ENCODE measurements at places on chromosomes 7 and 10. TPM values are rescaled to one million over a fixed set of nuclear protein-coding genes. Genes with fewer than 3 reads are reported as not detected.

DNA sequence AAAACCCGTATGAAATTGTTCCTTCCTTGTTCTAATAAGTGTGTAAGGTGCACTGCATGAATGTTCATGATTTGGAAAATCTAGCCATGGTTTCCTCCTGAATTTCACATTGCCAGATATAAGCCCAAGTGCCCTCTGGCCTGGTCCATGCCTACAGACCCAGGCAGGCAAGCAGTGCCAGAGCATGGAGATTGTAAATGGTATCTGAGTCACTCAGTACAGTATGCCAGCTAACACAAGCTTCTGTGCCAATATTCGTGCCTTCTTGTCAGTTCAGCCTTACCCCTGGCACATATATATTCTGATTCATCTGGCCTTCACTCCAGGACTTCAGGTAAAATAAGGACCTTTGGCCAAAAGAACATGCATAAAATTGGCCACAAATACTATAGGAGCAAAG lies 38.4 kb upstream of the PDE1C start:
- DNase-seq, result no peak

TMEM270 gene
- not detected for polyA plus RNA-seq

DNA sequence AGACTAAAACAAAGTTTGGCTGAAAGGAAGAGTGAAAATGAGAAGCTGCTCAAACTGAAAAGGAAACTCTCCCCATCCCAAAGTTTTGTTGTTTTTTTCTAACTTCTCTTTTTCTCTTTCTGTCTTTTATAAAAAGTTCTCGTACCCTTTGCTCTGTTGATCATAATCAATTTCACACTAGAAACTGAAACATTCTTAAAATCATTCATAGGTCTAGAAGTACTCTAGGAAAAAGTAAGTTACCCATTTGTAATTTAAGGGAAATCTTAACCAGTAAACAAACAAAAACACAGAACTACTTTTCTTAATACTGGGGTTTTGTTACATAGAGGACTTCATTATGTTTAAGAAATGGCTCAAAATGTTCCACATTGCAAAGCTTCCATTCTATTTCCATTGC lies 339.8 kb downstream of the SEMA3D start:
- DNase-seq, result no peak

- no peak for DNase-seq
Observed at GRCh38 chr7:24963218-24963617, 16.8 kb downstream of the OSBPL3 start.

- no peak for DNase-seq
Observed at GRCh38 chr10:86367152-86367951, 757 bp upstream of the GRID1 start.

GRCh38 chr7:113301141-113301540 lies 182.8 kb upstream of the SMIM30 start:
- DNase-seq, result no peak

GRCh38 chr10:79380125-79380945 lies 33.1 kb downstream of the PPIF start:
- no peak for DNase-seq

CAMK2B gene
- 0.08 TPM for polyA plus RNA-seq

DNA sequence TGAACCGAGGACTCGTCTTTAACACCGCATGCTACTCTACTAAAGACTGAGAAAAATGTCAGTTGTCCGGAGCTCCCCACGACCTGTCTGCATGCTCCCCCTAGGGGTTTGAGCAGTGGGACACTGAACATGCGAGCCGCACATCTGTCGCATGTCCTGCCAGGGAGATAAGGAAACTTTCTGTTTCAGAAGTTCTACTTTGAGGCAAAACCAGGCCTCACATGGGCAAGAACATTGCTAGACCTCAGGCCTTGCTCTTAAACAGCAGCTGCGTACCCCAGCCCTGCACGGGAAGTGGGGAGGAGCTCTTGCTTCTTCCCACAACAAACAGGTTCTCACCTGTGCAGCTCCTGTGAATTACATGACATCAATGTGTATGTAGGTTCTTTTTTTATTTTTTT lies 30.3 kb upstream of the HERPUD2 start:
- DNase-seq, result no peak

- no peak for DNase-seq
Observed at GRCh38 chr7:2525658-2526630, 6.4 kb downstream of the LFNG start.

SPAM1 gene
- polyA plus RNA-seq, result not detected

DNA sequence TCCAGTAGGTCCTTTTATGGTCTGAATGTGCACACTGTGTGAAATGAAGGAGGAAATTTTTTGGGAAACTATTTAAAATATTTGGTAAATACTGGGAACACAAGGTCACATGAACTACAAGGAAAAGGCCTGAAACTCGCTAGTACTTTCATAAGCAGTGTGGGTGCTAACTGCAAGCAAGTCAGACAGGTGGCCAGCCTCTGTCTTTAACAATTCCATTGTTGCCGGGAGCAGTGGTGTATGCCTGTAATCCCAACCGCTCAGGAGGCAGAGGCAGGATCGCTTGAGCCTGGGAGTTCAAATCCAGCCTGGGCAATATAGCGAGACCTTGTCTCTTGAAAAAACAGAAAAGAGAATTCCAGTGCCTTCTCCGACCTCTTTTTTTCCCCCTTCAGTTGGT lies 37.5 kb downstream of the SMURF1 start:
- no peak for DNase-seq

SMURF1 gene
- polyA plus RNA-seq, result 12.6 TPM

DNA sequence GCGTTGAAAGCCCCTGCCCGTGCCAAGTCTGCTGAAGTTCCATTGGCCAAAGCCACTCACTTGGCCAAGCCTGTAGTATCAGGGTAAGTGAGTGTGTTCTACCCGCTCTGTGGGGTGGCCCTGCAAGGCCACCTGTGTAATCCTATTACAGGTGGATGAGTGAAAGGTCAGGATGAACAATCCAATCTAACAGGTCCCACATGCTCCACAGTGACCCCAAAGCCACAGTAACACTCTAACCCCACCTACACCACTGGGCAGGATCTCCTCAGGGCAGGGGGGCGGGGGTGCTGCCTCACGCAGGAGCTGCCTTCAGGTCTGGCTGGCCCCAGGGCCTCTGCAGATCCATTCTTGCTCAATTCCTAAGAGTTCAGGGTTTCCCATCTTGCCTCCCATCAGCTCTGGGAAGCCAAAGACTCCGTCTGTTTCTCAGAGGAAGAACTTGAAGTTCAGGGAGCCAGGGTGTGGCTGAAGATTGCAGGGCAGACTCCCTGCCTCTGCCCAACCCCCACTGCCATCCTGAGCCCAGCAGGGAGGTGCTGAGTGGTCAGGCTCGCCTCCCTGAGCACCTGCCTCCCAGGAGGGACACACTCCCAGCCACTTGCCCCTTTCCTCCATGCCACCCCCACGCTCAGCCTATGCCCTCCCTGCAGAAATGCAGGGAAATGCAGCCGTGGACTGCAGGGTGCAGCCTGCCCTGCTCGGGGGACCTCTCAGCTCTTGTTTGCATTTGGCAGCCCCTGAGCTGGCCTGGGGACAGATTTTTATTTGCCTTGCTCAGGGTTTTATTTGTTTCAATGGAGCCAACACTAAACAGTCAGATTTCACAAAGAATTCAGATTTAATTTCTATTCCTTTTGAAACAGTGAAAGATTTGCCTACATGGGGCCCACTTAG lies 9.8 kb upstream of the COMTD1 start:
- no peak for DNase-seq

- DNase-seq, result peak; percentile 31
Observed at GRCh38 chr7:44617225-44617890, 10.9 kb downstream of the OGDH start.

GRCh38 chr7:101733713-101734475 lies 83.5 kb upstream of the CUX1 start:
- DNase-seq, result peak; percentile 88

DNA sequence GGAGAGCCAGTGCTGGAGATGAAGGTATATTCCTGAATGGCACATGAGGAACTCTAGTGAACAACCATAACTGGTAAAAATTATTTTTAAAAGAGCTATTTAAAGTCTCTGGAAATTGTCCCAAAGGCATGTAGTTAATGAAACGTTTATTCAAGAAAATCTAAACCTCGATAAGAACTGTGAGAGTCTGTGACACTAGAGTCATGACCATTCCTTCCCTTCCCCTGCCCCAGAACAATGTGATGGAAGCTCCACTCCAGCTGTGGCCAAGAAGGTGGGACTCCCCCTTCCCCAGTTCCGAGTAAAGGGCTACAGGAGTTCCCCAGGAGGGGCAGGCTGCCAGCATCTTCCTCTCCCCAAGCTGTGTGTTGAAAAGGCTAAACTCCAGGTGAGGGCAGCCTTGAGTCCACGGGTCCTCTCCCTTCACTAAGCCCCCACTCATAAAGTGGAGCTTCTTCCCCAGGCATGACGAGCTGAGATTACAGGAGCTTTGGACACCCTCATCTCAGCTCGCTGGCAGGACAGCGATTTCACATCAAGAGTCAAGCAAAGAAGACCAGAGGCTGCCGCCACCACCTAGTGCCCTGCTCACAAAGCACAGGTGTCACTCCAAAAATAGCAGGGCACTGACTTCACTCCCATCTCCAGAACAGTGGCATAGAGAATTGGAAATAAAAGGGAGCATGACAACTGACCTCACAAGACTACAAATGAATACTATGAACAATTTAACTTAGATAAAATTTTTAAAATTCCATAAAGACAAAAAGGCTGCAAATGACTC lies 68.5 kb downstream of the NHLRC2 start:
- DNase-seq, result no peak

GRCh38 chr10:36634916-36635315 lies 490.5 kb upstream of the ANKRD30A start:
- no peak for DNase-seq

MYPN gene
- not detected for polyA plus RNA-seq

OLAH gene
- 0.58 TPM for polyA plus RNA-seq

DNA sequence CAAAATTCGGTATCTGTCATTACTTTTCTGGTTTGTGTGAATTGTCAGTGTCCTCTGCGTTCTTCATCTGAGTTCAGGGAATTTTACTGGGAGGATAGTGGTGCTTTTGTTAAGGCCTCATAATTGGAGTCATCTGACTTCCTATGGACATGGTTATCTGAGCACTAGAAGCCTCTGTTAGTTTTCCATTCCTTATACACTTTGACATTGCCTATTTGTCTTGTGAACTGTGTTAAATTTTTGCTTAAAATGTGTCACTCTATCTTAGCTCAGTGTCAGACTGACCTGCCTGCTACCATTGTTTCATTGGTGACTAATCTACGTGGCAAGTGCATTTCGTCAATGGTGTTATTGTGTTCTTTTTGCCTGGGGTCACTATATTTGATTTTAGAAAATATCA lies 253.3 kb downstream of the SEMA3A start:
- no peak for DNase-seq

DNA sequence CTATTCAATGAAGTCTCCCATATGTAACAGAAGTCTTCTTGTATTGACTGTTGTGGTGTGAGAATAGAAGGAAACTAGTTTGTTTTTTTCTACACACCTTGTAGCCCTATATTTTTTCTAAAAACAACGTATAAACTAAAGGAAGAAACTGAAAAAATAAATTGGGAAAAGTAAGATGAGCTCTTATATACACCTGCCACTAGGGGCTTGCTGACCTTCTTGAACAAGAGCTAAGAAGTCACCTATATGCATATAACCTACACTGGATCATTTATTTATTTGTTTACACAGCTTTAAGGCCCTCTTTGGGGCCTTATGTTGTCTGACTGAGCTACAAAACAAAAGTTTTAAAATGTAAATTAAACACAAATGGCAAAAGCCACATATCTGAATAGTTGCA lies 383.0 kb downstream of the HPSE2 start:
- DNase-seq, result peak; percentile 5

GRCh38 chr7:137642472-137642871 lies 204.3 kb downstream of the DGKI start:
- no peak for DNase-seq

DPYSL4 gene
- not detected for polyA plus RNA-seq

- no peak for DNase-seq
Observed at GRCh38 chr10:110873951-110874350, 2.2 kb downstream of the PDCD4 start.

GRCh38 chr10:97574374-97575126 lies 2.0 kb downstream of the ANKRD2 start:
- no peak for DNase-seq

- DNase-seq, result no peak
Observed at GRCh38 chr7:36278620-36279172, 111.0 kb upstream of the ANLN start.

NOBOX gene
- not detected for polyA plus RNA-seq

- no peak for DNase-seq
Observed at GRCh38 chr10:95356-96115, 39.7 kb upstream of the ZMYND11 start.

GRCh38 chr7:27963056-27963455 lies 217.5 kb downstream of the JAZF1 start:
- no peak for DNase-seq

HPSE2 gene
- 0.03 TPM for polyA plus RNA-seq

GRCh38 chr10:103757531-103758293 lies 97.7 kb downstream of the SH3PXD2A start:
- no peak for DNase-seq

- no peak for DNase-seq
Observed at GRCh38 chr7:101258243-101258731, 13.4 kb upstream of the FIS1 start.

- DNase-seq, result peak; percentile 39
Observed at GRCh38 chr7:37405603-37406122, 43.0 kb downstream of the ELMO1 start.

DNA sequence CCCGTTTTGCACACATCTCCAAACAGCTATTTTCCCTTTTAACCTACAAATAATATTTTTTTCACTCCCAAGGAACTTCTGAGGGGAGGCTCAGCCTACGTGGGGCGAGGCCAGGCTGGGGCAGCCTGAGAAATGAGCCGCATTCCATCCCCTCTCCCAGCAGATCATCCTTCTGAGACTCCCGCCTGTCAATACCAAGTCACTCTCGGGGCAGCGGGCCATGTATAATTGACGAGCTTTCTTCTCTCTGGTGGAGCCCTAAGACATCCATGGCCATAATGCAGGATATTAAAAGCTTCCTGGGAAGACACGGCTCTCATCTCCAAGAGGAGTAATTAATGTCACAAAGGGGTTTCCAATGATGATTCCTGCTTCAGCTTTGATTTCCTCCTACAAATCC lies 37.8 kb upstream of the CHST15 start:
- no peak for DNase-seq

DNA sequence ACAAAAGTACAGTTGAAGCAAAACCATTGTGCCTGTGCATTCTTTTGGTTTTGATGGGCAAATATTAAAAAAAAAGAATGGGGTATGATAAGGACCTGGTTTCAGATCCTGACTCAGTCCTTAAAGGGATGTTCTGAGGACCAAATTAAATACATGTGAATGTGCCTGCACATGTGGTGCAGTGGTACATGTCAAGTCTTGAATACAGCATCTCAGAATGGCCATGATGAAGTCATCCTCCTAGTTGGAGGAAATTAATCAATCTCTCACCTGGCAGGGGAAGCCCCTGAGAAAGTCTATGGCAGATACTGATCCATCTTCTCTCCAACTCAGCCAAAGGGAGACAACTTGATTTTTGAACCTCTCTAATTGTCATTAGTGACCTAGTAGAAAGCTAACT lies 207.0 kb downstream of the SUGCT start:
- no peak for DNase-seq

DNA sequence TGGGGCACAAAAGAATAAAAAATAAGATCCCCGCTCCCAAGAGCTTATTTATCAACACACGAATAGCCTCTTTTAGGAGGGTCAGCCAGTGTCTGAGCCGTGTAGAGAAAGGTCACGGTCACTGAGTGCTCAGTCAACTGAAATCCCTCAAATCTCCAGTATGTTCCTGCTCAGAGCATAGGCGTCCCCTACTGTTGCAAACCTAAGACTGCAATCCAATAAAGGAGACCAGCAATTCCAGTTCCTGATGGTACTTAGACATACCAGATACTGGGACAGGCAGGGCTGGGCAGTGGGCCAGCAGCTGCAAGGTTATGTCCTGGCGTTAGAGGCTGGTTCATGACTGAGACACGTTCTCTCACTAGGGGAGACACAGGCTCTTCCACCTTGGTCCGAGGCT lies 93.6 kb downstream of the CACNB2 start:
- no peak for DNase-seq
